ENCODE measurements at places on chromosomes 5 and 9.

GRCh38 chr9:121059998-121060636 is 10.0 kb upstream of the C5 start:
- no peak for DNase-seq

GRCh38 chr5:80881726-80882125 is 78.4 kb upstream of the RASGRF2 start:
- no peak for DNase-seq

GRCh38 chr5:150779397-150780186 is 1.0 kb downstream of the SMIM3 start:
- no peak for DNase-seq

DNA sequence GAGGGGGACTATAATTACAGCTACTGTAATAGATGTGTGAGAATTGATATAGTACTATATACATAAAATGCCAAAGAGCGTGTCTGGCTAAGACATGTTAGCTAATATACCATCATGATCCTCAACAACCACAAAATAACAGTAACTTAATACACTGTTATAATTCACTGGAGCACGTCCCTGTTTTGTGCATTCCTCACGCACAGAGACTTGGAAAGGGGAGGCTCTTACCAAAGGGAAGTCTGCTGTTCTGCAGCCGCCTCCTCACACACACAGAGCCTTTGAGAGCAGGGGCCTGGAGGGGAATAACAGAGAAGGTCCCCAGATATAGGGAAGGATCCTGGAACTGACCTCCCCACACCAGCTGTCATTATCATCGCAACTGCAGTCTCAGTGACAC is 97.3 kb downstream of the ANKRD18A start:
- no peak for DNase-seq

- no peak for DNase-seq
Observed at GRCh38 chr5:96337048-96337781, 95.8 kb downstream of the PCSK1 start.

DNA sequence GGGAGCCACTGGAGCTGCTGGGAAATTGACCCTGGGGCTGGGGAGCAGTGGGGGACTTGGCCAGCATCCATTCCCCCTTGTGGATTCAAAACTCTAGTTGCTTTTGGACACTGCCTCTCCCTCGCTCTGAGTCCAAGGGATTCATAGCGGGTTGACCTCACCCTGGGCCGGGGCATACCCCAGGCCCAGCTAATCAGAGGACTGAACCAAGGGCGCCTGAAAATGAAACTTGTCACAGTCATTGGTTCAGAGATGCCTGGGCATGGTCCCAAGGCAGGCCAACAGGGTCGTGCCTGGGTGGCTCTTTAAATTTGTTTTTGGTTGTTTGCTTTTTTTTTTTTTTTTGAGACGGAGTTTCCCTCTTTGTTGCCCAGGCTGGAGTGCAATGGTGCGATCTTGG is 22.6 kb downstream of the STK10 start:
- DNase-seq, result no peak

DNA sequence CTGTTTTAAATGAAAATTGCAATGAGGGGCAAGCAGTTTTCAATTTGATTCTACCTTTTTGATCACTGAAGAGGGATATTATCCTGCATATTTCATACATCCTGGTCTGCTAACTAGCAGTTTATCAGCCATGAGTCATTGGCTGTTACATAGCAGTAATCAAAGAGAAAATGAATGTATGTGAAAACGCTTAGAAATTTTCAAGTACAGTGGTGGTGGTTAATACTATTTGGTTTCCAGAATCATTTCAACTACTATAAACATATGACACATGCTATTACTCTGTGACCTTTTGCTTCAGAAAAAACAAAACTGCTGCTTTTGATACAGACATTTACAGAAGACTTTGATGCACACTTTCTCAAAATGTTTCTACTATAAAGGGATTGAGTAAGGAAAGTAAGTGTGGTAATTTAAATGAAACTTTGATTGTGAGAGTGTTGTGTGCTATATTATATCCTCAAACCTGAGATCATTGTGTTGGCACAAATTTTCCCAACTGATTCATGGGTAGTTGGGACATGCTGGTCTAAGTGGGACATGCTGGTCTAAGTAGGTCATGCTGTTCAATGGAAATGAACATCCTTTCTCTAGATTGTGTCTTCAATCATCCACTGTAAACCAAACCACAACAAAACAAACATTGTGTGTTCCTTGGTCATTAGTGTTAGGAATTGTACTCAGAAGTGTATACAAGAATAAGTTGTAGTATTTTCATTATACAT is 5.1 kb downstream of the RNF14 start:
- DNase-seq, result no peak

GRCh38 chr9:93081931-93082330 is 14.1 kb upstream of the CARD19 start:
- DNase-seq, result no peak

DNA sequence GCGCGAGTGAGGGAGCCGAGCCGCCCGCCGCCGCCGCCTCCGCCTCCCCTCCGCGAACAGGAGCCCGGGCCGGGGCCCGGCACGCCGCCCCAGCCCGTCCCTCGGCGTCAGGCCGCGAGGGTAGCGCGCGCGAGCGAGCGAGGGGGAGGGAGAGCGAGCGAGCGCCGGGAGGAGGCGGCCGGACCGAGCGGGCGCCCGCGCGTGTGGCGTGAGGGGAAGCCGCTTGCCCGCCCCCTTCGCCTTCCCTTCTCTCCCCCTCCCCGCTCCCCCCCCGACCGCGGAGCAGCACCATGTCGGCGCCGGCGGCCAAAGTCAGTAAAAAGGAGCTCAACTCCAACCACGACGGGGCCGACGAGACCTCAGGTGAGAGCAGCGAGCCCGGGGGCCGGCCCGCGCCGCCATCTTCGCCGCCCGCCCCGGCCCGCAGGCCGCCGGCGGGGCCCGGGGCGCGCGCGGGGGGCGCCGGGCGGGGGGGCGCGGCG is 312 bp downstream of the SET start:
- DNase-seq, result no peak

- no peak for DNase-seq
Observed at GRCh38 chr5:127136908-127137307, 63.6 kb upstream of the C5orf63 start.

GRCh38 chr9:131252120-131252519 is 24.2 kb downstream of the FAM78A start:
- DNase-seq, result no peak

DNA sequence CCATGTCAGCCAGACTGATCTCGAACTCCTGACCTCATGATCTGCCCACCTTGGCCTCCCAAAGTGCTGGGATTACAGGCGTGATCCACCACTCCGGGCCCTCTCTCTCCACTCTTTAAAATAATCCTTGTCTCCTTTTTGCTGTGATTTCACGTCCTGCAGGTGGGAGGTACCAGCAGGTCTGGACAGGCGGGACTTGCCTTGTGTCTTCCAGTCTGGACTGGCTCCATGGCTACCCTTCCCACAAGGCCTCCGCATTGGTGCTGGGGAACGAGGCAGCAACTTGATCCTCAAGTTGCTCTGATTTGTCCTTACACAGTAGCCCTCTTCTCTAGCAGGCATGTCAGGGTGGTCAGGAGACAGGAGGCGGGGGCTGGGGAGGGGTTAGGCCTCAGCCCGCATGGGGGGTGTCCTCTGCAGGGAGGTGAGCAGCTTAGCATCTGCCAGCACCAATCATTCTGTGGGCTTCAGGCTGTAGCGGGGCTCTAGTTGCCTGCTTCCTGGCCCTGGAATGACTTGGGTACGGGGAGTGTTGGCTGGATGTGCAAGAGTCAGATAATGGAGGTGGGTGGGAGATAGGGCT is 54.3 kb downstream of the TENT4A start:
- DNase-seq, result no peak

- no peak for DNase-seq
Observed at GRCh38 chr9:137412431-137412830, 10.5 kb downstream of the EXD3 start.

DNA sequence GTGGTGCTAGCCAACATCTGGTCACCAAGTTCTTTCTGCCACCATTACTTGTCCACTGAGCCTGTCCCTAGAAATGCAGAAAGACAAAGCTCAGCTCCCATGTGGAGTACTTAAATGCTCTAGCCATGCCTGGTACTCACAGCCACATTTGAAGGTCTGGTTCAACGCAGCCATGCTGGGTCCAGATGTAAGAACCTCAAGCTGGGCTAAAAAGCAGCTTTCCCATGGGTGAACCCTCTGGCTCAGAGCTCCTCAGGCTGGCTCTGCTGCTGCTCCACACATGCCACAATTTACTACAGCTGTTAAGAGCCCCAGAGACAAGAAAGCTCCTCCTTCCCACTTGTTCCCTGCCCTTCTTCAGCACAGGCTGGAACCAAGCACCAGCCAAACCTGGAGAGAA is 97.1 kb upstream of the LRRTM2 start:
- DNase-seq, result no peak

GRCh38 chr5:173235499-173236394 is 741 bp upstream of the NKX2-5 start:
- DNase-seq, result no peak

DNA sequence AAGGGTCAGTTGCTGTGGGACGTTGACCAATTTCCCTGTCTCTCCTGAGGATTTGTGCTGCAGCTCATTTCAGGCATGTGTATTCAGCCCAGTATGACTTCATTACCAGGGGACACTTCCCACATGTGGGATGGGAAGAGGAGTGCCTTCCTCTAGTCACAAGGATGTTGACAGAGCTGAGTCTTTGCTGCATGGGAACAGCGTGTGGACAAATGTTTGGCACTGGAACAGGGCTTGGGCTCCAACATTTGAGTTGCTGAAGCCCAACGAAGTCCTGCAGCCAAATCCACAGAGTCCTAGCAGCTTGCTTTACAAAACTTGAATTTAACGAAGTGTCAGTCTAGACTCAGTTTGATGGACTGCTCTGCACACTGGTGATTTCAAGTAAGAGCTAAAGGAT is 283.2 kb downstream of the SH3GL2 start:
- DNase-seq, result no peak

- no peak for DNase-seq
Observed at GRCh38 chr5:21773456-21773855, 1079.7 kb downstream of the CDH12 start.

DNA sequence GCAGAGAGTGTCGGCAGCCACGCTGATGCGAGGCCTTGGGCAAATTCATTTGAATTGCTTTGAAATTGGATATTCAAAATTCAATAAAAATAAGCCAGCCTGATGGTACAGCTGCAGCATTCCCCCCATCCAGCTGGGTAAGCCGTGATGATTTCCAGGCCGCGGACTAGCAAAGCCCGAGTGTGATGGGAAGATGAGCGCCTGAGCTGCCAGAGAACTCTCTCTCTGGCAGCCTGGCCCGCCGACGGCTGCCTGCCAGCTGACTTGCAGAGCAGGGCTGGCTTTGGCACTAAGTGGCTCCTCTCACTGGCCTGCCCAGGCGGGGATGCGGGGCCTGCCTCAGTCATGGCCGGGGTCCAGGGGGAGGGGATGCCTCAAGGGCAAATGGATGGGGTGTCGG is 268.3 kb upstream of the WWC1 start:
- DNase-seq, result peak; percentile 19

DNA sequence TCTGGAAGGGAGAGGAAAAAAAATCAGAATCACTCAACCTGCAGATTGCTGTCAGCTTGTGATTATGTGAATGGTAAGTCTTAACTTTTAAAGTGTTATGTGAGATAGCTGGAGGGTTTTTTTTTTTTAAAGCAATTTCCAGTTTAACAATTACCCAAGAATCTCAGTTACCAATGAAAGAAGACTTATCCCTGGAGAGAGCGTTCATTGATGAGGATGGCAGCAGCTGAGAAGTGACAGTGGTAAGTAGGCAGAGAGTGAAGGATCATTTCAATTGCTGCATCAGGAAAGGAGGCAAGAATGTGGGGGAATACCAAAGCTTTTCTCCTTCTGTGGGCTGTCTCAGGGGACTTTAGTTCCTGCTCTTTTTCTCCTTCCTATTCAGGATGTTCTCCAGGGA is 370.2 kb upstream of the C9orf72 start:
- no peak for DNase-seq

- no peak for DNase-seq
Observed at GRCh38 chr9:109001275-109001676, 12.0 kb downstream of the CTNNAL1 start.

- DNase-seq, result no peak
Observed at GRCh38 chr5:116989995-116990394, 415.4 kb upstream of the SEMA6A start.

DNA sequence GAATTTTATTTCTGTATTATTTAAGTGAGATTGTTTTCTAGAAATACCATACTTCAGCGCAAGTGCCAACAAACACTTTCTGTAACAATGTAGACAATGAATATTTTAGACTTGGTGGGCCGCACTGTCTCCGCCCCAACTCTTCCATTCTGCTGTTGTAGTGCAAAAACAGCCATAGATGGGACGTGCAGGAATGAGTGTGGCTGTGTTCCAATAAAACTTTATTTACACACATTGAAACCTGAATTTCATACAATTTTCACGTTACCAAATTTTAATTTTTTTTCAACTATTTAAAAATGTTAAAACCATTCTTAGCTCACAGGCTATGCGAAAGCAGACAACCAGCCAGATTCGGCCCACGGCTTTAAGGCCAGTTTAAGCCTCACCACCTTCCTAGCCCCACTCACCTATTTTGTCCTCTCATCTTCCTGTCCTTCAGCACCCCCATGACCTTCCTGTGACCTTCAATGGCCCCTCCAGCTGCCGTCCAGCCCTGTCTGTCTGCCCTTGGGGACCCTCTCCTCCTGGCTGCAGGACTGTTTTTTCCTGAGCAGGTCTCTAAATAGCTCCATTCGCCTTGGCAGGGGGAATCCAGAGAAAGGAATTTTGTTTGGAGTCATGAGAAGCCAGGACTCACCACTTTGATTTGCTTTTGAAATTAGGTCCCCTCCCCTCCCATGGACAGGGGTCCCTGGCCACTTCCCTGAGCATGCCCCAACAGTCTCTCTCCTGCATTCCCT is 11.2 kb upstream of the ANXA6 start:
- DNase-seq, result no peak

- DNase-seq, result no peak
Observed at GRCh38 chr5:18037718-18038117, 403.5 kb downstream of the TAF11L14 start.

DNA sequence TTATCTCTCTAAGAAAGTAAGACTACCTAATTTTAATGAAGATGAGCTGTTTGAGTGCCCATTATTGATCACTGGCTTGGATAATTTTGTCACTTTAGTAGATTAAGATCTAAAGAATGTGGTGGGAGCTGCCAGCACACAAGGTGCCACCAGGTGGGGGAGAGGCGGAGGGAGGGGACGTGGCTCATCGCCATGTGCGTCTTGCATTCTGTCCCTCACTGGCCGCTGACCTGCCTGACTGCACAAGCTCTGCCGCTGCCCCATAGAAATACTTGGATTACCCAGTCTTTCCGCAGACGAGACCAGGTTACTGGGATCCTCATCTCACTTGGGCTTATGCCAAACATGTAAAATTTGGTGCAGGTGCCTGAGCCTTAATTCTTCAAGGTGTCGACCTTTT is 37.6 kb downstream of the RHOBTB3 start:
- DNase-seq, result no peak

Measured in amygdala (tissue), 56 donors.